Activated CD4-positive, alpha-beta T cell treated with anti-CD3 and anti-CD28 coated beads, Interleukin-2, amount 10 ng/mL, durations not matched to agents 24 days and 14 days (primary cell): ENCODE measurements at places on chromosomes 16 and 17.

- no peak overlapping the region for H3K4me3 ChIP-seq
- no peak overlapping the region for H3K27ac ChIP-seq
- no peak for DNase-seq
- H3K27me3 ChIP-seq, result peaks cover 16% of the 10 kb centered on the region
- no peaks in the 10 kb centered on the region for H3K36me3 ChIP-seq
Observed at GRCh38 chr17:19270347-19270703, 33.2 kb downstream of the EPN2 start.

DNA sequence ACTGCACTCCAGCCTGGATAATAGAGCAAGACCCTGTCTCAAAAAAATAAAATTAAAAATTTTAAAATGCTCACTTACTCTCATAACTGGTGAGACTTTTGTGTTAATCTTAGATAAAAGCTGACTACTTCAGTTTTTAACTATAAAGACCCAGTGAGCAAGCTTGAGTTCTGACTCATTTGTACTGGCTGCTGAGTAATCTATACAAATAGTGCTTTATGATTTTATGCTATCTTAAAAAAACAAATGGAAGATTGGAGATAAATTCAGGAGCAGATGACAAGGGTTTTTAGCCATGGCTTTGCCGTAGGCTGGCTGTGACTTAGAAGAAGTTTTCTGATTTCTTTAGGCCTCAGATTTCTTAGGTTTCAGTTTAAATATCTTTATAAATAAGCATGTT, 30.5 kb downstream of the SNTB2 start:
- H3K27ac ChIP-seq, result no peak overlapping the region
- no peak overlapping the region for H3K4me3 ChIP-seq
- no peaks in the 10 kb centered on the region for H3K4me1 ChIP-seq
- no peaks in the 10 kb centered on the region for H3K36me3 ChIP-seq

- no peak overlapping the region for H3K4me3 ChIP-seq
- no peaks in the 10 kb centered on the region for H3K36me3 ChIP-seq
- H3K27me3 ChIP-seq, result peaks cover 11% of the 10 kb centered on the region
- H3K4me1 ChIP-seq, result no peaks in the 10 kb centered on the region
Observed at GRCh38 chr16:50015631-50016030, 9.4 kb upstream of the CNEP1R1 start.

GRCh38 chr17:39576187-39576586, 31.5 kb downstream of the NEUROD2 start:
- peaks cover 3% of the 10 kb centered on the region for H3K4me1 ChIP-seq
- H3K4me3 ChIP-seq, result no peak overlapping the region
- H3K36me3 ChIP-seq, result peaks cover 13% of the 10 kb centered on the region
- H3K27me3 ChIP-seq, result peaks cover 9% of the 10 kb centered on the region
- no peak overlapping the region for H3K27ac ChIP-seq

DNA sequence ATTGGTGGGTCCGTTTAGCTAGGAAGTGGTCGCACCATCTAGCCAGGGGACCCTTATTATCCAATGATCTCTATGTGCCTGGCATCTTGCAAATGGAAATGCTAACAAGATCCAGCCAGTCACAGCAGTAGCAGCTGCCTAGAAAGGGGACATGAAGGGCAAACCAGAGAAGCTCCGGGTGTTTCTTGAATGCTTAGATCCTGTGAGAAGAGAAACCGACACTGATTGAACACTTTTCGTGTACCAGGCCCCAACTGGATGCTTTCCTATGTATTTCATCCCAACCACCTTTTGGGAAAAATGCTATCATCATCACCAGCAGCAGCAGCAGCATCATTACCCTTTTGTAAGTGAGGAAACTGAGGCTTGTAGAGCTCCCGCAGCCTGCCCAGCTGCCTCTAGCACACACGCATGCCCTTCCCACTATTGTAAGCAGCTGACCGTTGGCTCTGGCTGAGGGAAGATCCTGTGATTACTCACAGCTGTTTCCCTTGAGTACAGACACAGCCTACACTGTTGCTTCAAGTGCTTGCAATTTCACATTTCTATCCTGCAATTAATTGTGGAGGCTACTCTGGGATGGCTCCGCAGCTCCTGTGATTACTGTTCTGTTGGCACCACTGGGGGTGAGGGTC, 180.7 kb upstream of the CACNG5 start:
- H3K4me3 ChIP-seq, result no peak overlapping the region
- H3K27me3 ChIP-seq, result no peaks in the 10 kb centered on the region
- peaks cover 60% of the 10 kb centered on the region for H3K4me1 ChIP-seq
- no peak for DNase-seq
- H3K36me3 ChIP-seq, result peaks cover 92% of the 10 kb centered on the region
- H3K27ac ChIP-seq, result peak overlapping the region; percentile 34

GRCh38 chr16:15552507-15552906, 90.4 kb downstream of the MARF1 start:
- H3K27ac ChIP-seq, result peak overlapping the region; percentile 34
- no peak overlapping the region for H3K4me3 ChIP-seq
- H3K36me3 ChIP-seq, result no peaks in the 10 kb centered on the region
- no peak for DNase-seq
- H3K27me3 ChIP-seq, result no peaks in the 10 kb centered on the region
- H3K4me1 ChIP-seq, result peaks cover 15% of the 10 kb centered on the region

GRCh38 chr17:36002631-36003030, 1.3 kb upstream of the CCL15 start:
- no peak overlapping the region for H3K4me3 ChIP-seq
- no peak for DNase-seq
- peaks cover 9% of the 10 kb centered on the region for H3K27me3 ChIP-seq
- no peak overlapping the region for H3K27ac ChIP-seq
- peaks cover 2% of the 10 kb centered on the region for H3K4me1 ChIP-seq

DNA sequence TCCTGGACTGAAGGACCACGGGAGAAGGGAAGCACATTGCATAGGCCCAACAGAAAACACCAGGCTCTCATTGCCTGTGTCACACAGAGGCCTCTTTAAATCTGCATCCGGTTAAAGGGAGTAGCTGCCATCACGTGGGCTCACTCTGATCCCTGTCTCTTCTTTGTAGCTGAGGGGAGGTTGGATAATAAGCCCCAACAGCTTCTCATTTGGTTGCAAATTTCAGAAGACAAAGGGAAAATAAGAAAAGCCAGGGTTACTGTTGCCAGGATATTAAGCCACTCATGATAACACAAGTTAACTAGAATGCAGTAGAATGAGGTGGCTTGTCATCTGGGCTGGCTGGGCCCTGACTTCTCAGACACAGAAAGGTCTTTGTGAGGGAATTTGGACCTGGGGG, 325.1 kb upstream of the ERCC4 start:
- no peak overlapping the region for H3K27ac ChIP-seq
- no peaks in the 10 kb centered on the region for H3K27me3 ChIP-seq
- H3K4me1 ChIP-seq, result no peaks in the 10 kb centered on the region

- no peaks in the 10 kb centered on the region for H3K27me3 ChIP-seq
- H3K4me3 ChIP-seq, result no peak overlapping the region
- H3K36me3 ChIP-seq, result peaks cover 27% of the 10 kb centered on the region
- H3K27ac ChIP-seq, result no peak overlapping the region
Observed at GRCh38 chr17:75839942-75840798, 4.0 kb downstream of the UNC13D start.

DNA sequence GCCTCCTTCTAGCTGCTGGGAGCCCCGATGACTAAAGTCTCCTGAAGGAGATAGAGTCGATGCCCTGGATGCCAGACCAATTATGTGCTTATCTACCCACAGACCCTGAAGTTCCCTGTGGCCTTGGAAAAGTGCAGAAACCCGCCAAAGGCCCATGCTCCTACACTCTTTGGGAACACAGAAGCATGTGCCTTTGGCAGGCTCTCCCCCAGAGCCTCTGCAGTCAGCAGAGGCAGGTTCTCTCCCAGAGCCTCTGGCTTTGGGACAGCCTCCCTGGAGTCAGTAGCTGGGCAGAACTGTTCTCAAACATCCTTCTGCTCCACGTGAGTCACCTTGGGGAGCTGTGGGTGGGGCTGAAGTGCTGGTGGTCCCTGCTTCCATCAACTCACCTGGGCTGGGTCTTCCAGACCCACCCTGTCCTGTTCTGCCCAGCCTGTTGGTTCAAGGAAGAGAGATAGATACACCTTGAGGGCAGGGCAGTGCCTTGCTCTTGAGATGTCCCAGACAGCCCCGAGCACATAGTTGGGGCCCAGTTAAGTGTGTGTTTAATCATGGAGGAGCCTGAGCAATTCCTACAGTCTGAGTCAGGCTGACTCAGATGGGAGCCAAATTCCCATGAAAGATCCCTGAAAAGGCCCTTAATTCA, 3.2 kb upstream of the CDK5RAP3 start:
- DNase-seq, result no peak
- H3K4me1 ChIP-seq, result peaks cover 17% of the 10 kb centered on the region
- H3K27ac ChIP-seq, result no peak overlapping the region

- DNase-seq, result no peak
- H3K27me3 ChIP-seq, result peaks cover 7% of the 10 kb centered on the region
- H3K4me3 ChIP-seq, result no peak overlapping the region
- no peaks in the 10 kb centered on the region for H3K36me3 ChIP-seq
Observed at GRCh38 chr16:49469311-49469670, 95.7 kb downstream of the C16orf78 start.
